Thoracic aorta endothelial cell (primary cell): ENCODE measurements at places on chromosomes 12 and 14. TPM values are rescaled to one million over a fixed set of nuclear protein-coding genes. Genes with fewer than 3 reads are reported as not detected.

The VPS29 gene
- total RNA-seq, result 116 and 141 TPM in 2 replicates

The IL22 gene
- total RNA-seq, result not detected in 2 replicates

The CDCA4 gene
- 42.3 and 52.2 TPM in 2 replicates for total RNA-seq

The CLEC1B gene
- not detected in 2 replicates for total RNA-seq

The OAS3 gene
- total RNA-seq, result 14.0 and 24.5 TPM in 2 replicates

The RAP1B gene
- total RNA-seq, result 295 and 323 TPM in 2 replicates

The GUCY2C gene
- not detected in 2 replicates for total RNA-seq

The ALDH1L2 gene
- 2.4 and 2.5 TPM in 2 replicates for total RNA-seq

The AMDHD1 gene
- total RNA-seq, result 0.13 and 0.14 TPM in 2 replicates

The SLC5A8 gene
- total RNA-seq, result not detected in 2 replicates

The ING4 gene
- total RNA-seq, result 30.1 and 35.0 TPM in 2 replicates

The PLCZ1 gene
- total RNA-seq, result 0.27 TPM in 1 of 2 replicates, not detected in the other

The MGST1 gene
- 41.6 and 137 TPM in 2 replicates for total RNA-seq

The RASSF8 gene
- 80.1 and 118 TPM in 2 replicates for total RNA-seq

The TMEM229B gene
- under 0.01 and 0.07 TPM in 2 replicates for total RNA-seq

The TAS2R42 gene
- not detected in 2 replicates for total RNA-seq

The FGF23 gene
- not detected in 2 replicates for total RNA-seq

The RDH12 gene
- not detected in 2 replicates for total RNA-seq

The DNAJC22 gene
- total RNA-seq, result 0.80 and 1.3 TPM in 2 replicates

The C12orf54 gene
- total RNA-seq, result not detected in 2 replicates

The LRRK2 gene
- total RNA-seq, result 3.6 and 4.5 TPM in 2 replicates

The TEAD4 gene
- 37.6 and 51.3 TPM in 2 replicates for total RNA-seq

The LMNTD1 gene
- not detected in 2 replicates for total RNA-seq

The DHRS2 gene
- total RNA-seq, result 0.27 and 1.5 TPM in 2 replicates

The KRT6A gene
- total RNA-seq, result not detected in 2 replicates

The AVPR1A gene
- not detected in 2 replicates for total RNA-seq

The SPX gene
- total RNA-seq, result under 0.01 and 1.3 TPM in 2 replicates

The ABHD12B gene
- not detected in 2 replicates for total RNA-seq

The ACTR6 gene
- 21.3 and 28.1 TPM in 2 replicates for total RNA-seq

The ZNF385A gene
- 1.9 and 2.3 TPM in 2 replicates for total RNA-seq

The KCNC2 gene
- total RNA-seq, result not detected in 2 replicates

The DCN gene
- total RNA-seq, result 8.0 and 14.2 TPM in 2 replicates

The MAX gene
- 56.0 and 64.7 TPM in 2 replicates for total RNA-seq

The FAM90A1 gene
- total RNA-seq, result not detected in 2 replicates

The CD9 gene
- 544 and 1,258 TPM in 2 replicates for total RNA-seq

The MEG3 gene
- total RNA-seq, result 12.7 and 29.7 TPM in 2 replicates

The LHX5 gene
- not detected in 2 replicates for total RNA-seq

The TAS2R46 gene
- 6.3 and 9.4 TPM in 2 replicates for total RNA-seq

The NOS1 gene
- under 0.01 and 0.14 TPM in 2 replicates for total RNA-seq

The KLRC1 gene
- total RNA-seq, result not detected in 2 replicates

The NFYB gene
- total RNA-seq, result 23.6 and 28.5 TPM in 2 replicates

The DYRK4 gene
- total RNA-seq, result 38.8 and 48.5 TPM in 2 replicates

The TMPRSS12 gene
- not detected in 2 replicates for total RNA-seq

The HCAR1 gene
- total RNA-seq, result not detected in 2 replicates

The AICDA gene
- total RNA-seq, result not detected in 2 replicates

The ZC2HC1C gene
- 1.1 and 2.0 TPM in 2 replicates for total RNA-seq

The PGF gene
- total RNA-seq, result 296 and 384 TPM in 2 replicates
